ENCODE measurements at places on chromosomes 3 and 15.

- no peak for DNase-seq
Measured at GRCh38 chr3:133940536-133940935, 44.9 kb upstream of the RAB6B start.

DNA sequence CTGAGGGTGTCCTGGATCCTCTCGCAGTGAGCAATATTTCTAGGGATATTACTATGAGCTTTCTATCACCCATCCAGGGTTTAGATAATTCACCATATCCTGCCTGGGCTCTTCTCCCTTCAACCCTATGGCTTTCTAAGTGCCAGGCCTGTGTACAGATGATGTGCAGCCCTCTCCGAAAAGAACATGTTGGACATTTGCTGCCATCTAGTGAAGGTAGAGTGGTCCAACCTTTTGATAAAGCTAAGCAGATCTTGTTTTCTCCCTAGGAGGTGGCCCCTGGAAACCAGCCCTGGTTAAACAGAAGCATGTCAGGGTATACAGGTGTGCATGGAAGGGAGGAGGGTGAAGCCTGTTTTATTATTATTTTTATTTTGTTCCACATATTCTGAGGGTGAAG lies 27.9 kb upstream of the SCN10A start:
- no peak for DNase-seq

DNA sequence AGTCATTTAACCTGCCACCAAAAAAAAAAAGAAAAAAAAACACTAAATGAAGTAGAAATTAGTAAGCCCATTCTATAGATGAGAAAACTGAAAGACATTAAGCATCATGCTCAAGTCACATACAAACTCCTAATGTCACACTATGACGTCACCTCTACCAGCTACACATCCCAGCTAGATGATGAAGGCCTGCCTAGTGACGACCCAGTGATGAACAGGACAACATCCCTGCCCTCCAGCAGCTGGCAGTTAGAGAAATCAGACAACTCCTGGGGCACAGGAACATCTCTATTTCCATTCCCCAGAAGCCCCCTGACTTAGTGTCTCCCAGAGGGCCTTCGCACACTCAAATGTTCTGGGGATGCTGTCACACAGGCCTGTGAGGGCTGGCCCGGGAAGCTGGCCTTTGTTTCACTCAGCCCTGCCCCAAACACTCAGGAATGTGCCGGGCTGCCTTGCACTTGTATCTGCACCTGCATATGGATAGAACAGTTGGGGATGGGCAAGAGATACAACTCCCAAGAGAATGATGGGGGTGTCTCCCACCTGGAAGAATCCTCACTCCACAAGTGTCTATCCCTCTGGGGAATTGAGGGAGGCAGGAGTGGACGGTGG lies 7.0 kb upstream of the HAPLN3 start:
- DNase-seq = no peak

DNA sequence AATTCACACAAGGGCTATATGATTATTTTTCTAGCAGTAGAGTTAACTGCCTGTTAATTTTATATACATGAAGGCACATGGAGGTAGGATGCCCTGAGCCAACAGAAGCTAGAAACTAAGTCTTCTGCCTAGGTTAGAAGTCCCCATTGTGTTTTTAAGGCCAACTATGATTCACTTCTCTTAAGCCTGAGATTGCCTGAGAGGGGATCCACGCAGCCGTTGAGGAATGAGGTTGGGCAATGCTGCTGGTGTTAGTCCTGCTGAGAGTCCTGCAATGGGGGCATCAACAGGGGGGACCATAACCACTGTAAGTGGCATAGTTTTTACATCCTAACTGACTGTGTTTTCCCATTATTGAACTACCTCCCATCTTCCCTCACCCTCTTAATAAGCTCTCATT lies 60.1 kb upstream of the PFN2 start:
- no peak for DNase-seq

DNA sequence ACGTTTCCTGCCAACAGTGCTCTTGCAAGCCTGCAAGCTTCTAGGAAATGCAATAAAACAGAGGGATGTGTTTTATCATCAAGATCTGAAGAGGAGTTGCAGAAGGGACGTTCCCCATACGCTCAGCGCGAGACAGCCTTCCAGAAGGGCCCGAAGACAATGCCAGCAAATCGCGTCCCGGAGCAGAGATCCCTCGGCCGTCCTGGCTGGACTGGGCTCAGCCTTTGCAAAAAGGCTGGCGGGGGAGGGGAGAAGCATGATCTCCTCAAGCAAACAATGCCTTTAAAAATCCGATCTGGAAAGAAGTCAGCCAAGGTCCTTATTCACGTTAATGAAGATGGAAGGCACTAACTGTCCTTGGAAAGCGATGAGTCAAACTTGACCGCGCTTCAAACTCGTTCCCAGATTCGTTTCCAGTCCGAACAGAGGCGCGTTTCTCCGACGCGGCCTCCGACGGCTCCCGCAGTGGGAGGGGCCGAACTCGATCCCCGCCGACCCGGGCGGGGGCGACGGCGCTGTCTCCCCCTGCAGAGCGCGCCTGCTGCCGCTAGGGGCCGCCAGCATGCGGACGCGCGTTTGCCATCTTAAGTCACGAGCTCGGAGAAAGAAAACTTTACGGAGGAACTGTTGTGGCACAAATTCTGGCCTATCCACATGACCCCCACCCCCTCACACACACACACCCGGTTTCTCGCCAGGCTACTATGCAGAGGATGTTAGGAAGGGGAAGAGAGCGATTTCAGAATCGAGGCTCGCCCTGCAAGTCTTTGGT lies 5.5 kb downstream of the BCL6 start:
- DNase-seq = peak; percentile 80

DNA sequence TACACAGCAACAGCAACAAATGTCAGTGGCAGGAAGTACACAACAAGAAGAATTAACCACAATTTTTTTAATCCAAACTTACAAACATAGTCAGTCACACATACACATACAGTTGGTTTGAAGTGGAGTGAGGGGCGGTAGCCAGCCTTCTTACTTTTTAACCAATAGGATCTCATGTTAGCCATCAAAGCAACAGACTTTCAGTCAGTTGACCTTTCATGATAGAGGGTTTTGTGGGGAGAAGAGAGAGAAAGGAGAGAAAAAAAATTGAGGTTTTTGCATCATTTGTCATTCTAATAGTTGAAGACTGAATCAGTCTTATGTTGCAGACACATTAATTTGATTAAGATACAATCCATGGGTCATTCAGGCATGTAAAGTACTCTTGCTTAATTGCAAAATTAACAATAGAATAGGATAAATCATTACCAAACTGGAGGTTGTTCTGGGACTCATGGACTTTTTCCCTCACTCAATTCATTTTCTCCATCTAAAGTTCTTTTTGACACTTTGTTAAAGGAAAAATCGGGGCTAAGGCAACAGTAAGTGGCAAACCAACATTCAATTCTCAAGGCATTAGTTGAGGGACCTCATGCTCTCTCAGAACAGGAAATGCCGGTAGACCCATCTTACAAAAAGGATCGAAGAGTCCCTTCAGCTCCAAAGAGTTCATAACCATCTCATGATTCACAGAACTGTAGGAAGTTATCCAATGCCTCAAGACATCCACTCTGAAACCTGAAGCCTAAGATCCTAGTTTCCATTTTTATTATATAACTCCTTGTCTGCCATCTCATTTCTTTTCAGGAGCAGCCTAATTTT lies 159.5 kb upstream of the LPP start:
- DNase-seq = no peak

DNA sequence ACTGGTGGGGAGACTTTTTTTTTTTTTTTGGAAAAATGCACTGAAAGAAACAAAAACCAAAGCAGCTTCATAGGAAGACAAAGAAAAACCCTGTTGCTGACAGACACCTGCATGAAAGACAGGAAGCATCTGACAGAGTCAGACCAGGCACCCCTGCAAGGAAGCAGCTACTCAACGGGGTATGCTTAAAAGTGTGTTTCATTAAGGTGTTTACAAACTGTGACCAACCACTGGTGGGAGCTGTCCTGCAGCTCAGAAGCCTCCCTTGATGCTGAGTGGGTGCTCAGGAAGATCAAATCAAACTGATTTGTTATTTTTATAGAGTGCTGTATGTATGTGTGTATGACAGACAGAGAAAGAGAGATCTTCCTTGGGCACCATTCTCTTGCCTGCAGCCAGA lies 34.7 kb upstream of the AGBL1 start:
- no peak for DNase-seq

- DNase-seq = no peak
Measured at GRCh38 chr3:180358179-180358578, 243.8 kb upstream of the TTC14 start.

- no peak for DNase-seq
Measured at GRCh38 chr15:73856458-73857192, 16.7 kb upstream of the TBC1D21 start.

DNA sequence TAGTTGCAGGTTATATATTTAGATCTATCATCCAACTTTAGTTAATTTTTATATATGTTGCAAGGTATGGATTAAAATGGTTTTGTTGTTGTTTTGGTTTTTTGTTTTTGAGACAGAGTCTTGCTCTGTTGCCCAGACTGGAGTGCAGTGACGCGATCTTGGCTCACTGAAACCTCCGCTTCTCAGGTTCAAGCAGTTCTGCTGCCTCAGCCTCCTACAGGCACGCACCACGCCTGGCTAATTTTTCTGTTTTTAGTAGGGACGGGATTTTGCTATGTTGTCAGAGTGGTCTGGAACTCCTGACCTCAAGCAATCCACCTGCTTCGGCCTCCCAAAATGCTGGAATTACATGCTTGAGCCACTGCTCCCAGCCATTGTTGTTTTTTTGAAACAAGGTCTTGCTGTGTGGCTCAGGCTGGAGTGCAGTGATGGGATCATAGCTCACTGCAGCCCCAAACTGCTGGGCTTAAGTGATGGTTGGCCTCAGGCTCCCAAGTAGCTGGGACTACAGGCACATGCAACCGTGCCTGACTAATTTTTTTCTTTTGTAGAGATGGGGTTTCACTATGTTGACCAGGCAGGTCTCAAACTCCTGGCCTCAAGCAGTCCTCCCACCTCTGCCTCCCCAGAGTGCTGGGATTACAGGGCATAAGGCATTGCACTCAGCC lies 92.0 kb downstream of the ZNF609 start:
- no peak for DNase-seq

DNA sequence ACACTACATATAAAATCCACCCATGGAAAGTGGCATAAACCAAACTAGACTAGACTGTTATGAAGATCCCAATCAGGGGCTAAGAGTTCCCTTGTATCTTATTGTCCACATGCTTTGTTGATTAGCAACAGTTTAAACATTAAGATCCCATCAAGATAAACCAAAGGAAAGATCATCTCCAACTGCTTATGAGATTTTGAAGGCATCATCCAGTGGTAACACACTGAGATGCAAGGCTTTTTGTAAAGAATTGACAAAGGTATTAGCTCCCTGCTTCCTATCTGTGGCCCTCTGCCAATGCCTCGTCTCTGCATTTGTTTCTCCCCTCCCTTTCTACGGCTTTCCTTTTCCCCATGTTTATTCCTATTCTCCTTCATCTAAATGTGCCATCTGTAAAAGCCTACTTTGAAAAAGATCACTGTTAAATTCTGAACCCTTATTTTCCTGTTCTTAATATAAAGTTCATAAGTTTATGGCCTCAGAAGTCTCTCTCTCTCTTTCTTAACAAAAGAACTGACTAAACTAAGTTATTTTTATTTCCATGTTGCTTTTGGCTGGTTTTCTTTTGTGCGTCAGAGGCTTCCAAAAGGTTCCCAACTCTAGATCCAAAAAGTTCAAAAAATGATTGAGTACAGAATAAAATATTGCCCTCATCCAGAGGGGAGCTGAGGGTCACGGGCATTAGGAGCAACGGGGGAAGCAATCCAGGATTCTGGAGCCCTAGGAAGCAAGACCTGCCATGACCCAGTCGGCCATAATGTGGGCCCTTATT lies 5.5 kb downstream of the PLD1 start:
- no peak for DNase-seq

DNA sequence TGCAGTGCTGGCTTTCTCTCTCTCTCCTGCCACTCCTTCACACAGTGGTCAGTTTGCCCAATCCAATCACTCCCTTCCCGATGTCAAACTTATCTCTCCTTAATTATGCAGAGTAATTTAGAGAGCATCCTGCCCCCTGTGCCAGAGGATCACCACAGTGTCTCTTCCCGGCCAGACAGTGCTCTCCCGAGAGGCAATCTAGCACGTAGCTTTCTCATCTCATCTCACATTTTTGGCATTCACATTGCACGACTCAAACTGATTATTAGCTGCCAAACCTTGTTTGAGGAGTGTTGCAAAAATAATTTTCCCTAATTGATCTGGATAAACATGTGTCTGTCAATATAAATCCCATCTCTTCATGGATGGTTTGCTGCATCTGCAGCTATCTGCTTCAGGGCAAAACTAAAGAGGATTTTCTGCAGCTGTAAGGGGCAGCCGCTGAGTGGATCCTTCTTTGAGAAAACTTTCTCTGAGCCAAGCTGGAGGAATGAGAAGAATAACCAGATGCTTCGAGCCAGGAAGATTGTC lies 37.8 kb downstream of the SSUH2 start:
- no peak for DNase-seq

DNA sequence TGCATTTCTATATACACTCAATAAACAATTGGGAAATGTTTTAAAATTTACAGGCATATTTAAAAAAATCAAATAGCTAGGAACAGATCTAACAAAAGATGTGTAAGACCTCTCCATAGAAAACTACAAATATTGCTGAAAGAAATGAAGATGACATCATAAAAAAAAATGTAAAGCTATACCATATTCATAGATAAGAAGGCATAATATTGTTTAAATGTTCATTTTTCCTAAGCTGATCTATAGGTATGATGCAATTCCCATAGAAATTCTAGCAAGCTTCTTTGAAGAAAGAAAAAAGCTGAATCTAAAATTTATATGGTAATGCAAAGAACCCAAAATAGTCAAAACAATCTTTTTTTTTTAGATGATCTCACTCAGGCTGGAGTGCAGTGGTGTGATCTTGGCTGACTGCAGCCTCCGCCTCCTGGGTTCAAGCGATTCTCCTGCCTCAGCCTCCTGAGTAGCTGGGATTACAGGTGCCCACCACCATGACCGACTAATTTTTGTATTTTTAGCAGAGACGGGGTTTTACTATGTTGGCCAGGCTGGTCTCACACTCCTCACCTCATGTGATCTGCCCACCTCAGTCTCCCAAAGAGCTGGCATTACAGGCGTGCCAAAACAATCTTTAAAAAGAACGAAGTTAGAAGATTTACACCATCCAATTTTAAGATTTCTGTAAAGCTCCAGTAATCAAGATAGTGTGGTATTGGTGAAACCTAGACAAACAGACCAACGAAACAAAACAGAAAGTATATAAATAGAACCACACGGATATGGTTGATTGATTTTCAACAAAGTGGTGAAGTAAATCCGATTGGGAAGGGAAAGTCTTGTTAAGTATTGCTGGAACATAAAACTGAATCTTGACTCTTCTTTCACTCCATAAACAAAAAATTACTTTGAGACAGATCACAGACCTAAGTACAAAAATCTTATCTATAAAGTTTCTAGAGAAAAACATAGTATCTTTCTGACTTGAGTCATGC lies 6.3 kb upstream of the BHLHE40 start:
- DNase-seq = no peak

- no peak for DNase-seq
Measured at GRCh38 chr3:48501196-48501595, 2.8 kb downstream of the SHISA5 start.
